T-helper 17 cell (primary cell): ENCODE measurements at places on chromosomes 3 and 15. TPM values are rescaled to one million over a fixed set of nuclear protein-coding genes. Genes with fewer than 3 reads are reported as not detected.

- DNase-seq, result no peak
- no peaks in the 10 kb centered on the region for H3K4me1 ChIP-seq
- no peaks in the 10 kb centered on the region for H3K36me3 ChIP-seq
- H3K27ac ChIP-seq, result no peak overlapping the region
- H3K27me3 ChIP-seq, result no peaks in the 10 kb centered on the region
Observed at GRCh38 chr3:106251160-106251892, 382.5 kb upstream of the CBLB start.

TM6SF1 gene
- 0.85 TPM for total RNA-seq

THRB gene
- 1.2 TPM for total RNA-seq

- H3K27ac ChIP-seq, result no peak overlapping the region
- H3K36me3 ChIP-seq, result peaks cover 4% of the 10 kb centered on the region
- no peak overlapping the region for H3K4me3 ChIP-seq
- peaks cover 5% of the 10 kb centered on the region for H3K4me1 ChIP-seq
- no peak for DNase-seq
Observed at GRCh38 chr15:98946301-98947255, 61.0 kb downstream of the PGPEP1L start.

ZKSCAN7 gene
- total RNA-seq, result 0.81 TPM

- peaks cover 20% of the 10 kb centered on the region for H3K27me3 ChIP-seq
- H3K36me3 ChIP-seq, result no peaks in the 10 kb centered on the region
Observed at GRCh38 chr3:36695769-36696137, 68.6 kb downstream of the DCLK3 start.

DNA sequence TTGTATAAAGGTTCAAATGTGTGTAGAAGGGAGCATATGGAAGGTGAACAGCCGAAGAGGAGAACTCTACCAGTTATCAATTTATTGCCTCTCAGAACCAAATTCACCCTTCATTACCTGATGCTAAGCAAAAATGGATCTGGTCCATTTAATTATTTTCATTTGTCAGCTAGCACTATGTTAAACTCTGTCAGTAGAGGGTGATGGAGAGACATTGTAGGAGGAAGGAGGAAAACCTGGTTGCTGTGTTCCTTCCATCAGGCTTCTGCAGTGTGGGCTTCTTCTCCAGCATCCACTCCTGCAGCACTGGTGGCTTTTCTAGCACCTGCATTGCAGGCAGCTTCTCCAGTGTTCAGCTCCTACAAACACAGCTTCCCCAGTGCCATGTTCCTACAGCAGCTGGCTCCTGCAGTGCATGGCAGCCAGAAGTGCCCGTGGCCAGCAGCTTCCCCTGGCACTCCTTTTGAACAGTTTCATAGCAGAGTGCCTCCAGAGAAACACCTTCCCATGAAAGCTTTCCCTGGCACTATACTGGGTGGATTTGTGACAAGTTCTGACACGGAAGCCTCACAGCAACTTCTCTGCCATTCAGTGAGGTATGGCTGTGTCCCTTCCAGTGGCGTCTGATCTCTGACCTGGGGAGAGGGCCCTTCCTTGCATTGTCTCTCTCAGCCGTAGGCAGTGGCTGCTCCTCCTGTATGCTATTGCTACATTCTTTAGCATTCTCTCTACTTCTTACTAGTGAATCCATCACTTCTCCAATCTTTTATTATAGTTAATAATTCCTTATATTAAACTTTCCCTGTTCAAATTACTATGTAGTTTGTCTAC lies 14.6 kb upstream of the IL17RD start:
- H3K36me3 ChIP-seq, result peaks cover 2% of the 10 kb centered on the region
- H3K27ac ChIP-seq, result no peak overlapping the region
- H3K4me3 ChIP-seq, result no peak overlapping the region
- no peak for DNase-seq
- H3K4me1 ChIP-seq, result no peaks in the 10 kb centered on the region
- peaks cover 44% of the 10 kb centered on the region for H3K27me3 ChIP-seq

GRCh38 chr3:62287392-62287927 lies 85.9 kb downstream of the FEZF2 start:
- H3K27me3 ChIP-seq, result no peaks in the 10 kb centered on the region
- no peaks in the 10 kb centered on the region for H3K4me1 ChIP-seq
- no peaks in the 10 kb centered on the region for H3K36me3 ChIP-seq
- no peak overlapping the region for H3K27ac ChIP-seq

DNA sequence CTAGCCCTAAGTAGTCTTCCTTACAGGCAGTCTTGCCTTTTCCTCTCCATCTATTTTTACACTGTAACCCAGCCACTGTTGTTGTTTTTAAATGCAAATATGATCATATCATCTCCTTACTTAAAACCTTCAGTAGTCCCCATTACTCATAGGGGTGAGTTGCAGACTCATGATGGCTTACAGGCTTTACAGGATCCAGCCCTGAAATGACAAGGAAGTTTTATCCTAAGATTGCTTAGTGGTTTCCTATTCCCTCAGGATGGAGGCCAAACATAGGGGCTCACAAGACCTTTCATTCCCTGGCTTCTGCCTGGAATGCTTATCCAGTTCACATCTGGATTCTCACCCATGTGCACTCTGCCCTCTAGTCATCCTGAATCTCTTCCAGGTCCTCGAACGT lies 27.7 kb upstream of the PCOLCE2 start:
- no peaks in the 10 kb centered on the region for H3K4me1 ChIP-seq
- H3K27ac ChIP-seq, result no peak overlapping the region
- DNase-seq, result no peak
- H3K27me3 ChIP-seq, result peaks cover 16% of the 10 kb centered on the region

TMC3 gene
- not detected for total RNA-seq

GRCh38 chr3:175075269-175075668 lies 216.1 kb downstream of the NAALADL2 start:
- no peak overlapping the region for H3K27ac ChIP-seq
- no peak for DNase-seq
- H3K4me1 ChIP-seq, result no peaks in the 10 kb centered on the region

- H3K4me1 ChIP-seq, result peaks cover 11% of the 10 kb centered on the region
- H3K27ac ChIP-seq, result no peak overlapping the region
- no peaks in the 10 kb centered on the region for H3K36me3 ChIP-seq
Observed at GRCh38 chr15:68375716-68376220, 56.2 kb downstream of the ITGA11 start.

DNA sequence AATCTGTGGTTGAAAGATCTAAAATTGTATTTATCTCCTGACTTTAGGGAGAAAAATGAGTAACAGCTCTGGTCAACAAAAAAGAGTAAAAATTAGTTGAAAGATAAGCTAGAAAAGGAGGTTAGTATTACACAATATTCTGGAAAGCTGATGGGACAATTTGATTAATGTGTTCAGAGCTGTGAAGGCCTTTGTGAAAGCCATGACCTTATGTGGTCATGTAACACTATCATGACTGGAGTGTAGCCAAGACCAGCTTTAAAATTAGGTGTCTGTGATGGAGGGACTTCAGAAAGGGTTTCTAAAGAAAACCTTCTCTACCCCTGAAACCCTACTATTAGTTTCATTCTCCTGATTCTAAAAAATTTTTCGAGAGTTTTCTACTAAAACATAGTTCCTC lies 127.2 kb downstream of the NFKBIZ start:
- no peak for DNase-seq
- no peak overlapping the region for H3K27ac ChIP-seq
- peaks cover 2% of the 10 kb centered on the region for H3K36me3 ChIP-seq
- peaks cover 5% of the 10 kb centered on the region for H3K27me3 ChIP-seq
- no peak overlapping the region for H3K4me3 ChIP-seq
